ENCODE measurements at places on chromosomes 1 and 21. TPM values are rescaled to one million over a fixed set of nuclear protein-coding genes. Genes with fewer than 3 reads are reported as not detected.

DNA sequence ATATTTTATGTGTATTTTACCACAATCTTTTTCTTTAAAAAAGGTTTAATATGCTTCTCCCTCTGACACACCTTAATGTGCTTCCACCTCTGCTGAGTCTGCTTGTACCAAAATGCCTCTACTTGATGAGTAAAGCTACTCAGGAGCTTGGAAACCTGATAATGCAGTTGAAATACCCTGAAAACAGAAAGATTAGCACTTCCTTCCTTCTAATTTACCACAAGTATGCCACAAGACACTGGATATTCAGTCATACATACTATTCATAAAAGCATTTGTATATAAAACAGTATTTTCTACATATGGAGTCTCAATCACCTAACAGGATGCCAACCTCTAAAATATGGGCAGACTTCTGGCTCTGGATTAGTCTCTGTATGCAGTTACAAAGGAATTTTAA is 55.0 kb downstream of the SLC35D1 start:
- no peak overlapping the region for H3K4me3 ChIP-seq
- peaks cover 5% of the 10 kb centered on the region for H3K4me1 ChIP-seq
- DNase-seq, result no peak
- H3K36me3 ChIP-seq, result peaks cover 31% of the 10 kb centered on the region
- H3K27me3 ChIP-seq, result no peaks in the 10 kb centered on the region

GRCh38 chr21:33894736-33895288 is 20.8 kb downstream of the ATP5PO start:
- H3K36me3 ChIP-seq, result no peaks in the 10 kb centered on the region
- DNase-seq, result peak; percentile 75
- peak overlapping the region; percentile 37 for H3K4me3 ChIP-seq
- no peaks in the 10 kb centered on the region for H3K27me3 ChIP-seq

GRCh38 chr1:73778471-73778870 is 419.5 kb downstream of the LRRIQ3 start:
- no peaks in the 10 kb centered on the region for H3K4me1 ChIP-seq
- H3K27ac ChIP-seq, result no peak overlapping the region
- H3K36me3 ChIP-seq, result no peaks in the 10 kb centered on the region
- DNase-seq, result no peak
- H3K4me3 ChIP-seq, result no peak overlapping the region

DNA sequence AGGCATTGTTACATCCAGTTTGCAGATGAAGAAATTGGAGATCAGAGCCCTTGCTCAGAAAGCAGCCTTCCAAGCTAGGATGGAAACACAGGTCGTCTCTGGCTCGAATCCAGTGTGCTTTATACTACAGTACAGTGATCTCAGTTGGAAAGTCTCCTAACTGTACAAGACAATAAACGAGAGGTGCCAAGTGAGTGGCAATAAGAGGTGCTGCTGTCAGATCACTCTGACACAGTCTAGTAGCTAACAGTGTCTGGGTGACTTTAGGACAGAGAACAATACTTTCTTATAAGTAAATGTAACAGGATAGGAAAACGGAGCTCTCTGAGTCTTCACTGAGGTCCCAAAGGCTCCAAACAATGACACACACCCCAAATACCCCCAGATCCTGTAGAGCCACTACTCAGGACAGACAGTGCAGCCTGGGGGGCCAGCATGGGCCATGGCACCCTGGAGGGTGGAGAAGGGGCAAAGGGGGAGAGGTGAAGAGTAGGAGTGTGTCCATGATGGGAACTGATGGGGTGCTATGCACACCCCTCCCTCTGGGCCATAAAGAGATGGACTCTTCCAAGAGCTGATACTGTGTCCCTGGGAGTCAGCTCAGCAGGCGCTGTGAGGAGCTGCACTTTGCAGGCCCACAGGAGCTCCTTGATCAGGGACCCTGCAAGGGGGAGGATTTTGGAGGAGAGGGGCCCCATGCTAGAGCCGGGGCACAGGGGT is 3.3 kb downstream of the SH3BGR start:
- no peak overlapping the region for H3K27ac ChIP-seq
- H3K27me3 ChIP-seq, result no peaks in the 10 kb centered on the region
- no peak overlapping the region for H3K4me3 ChIP-seq

ANKRD13C gene
- 18.0 TPM for total RNA-seq

GRCh38 chr1:210866532-210866931 is 267.4 kb downstream of the KCNH1 start:
- no peaks in the 10 kb centered on the region for H3K36me3 ChIP-seq
- no peak for DNase-seq
- H3K4me1 ChIP-seq, result no peaks in the 10 kb centered on the region
- H3K4me3 ChIP-seq, result no peak overlapping the region

DISC1 gene
- total RNA-seq, result 13.6 TPM

RPTN gene
- not detected for total RNA-seq

DNA sequence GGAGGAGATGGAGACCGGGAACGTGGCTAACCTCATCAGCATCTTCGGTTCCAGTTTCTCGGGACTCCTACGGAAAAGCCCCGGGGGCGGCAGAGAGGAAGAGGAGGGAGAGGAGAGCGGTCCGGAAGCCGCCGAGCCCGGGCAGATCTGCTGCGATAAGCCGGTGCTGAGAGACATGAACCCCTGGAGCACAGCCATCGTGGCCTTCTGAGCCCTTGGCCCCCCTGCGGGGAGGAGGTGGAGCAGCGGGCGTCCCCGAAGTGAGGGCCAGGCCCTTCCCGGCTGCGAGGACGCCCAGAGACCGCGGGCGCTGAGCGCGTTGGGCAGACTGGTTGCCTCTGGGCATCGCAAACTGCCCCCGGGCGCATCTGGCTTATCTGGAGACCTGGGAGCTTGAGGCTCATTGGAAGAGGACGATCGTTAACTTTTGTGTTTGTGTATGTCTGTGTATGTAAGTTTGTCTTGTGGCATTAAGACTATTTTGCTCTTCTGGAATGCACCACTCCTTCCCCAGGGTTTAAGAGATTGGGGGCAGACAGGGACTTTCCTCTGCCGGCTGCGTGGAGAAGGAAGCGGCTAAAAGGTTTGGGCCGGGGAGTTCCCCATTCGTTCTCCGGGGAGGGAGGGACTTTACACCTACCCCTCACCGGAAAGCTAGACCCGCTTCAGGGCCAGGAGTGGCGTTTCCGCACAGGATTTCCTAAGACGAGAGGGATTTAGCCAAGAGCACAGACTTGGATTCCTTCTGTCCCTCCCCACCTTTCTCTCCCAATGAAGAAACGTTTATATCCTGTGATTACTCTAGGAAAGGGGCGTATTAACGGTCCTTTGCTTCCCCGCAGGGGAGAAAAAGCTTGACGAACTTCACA is 1.4 kb downstream of the IER5 start:
- no peaks in the 10 kb centered on the region for H3K27me3 ChIP-seq
- peaks cover 51% of the 10 kb centered on the region for H3K4me1 ChIP-seq
- DNase-seq, result peak; percentile 81
- peak overlapping the region; percentile 96 for H3K4me3 ChIP-seq

GRCh38 chr1:232334811-232335210 is 295.1 kb downstream of the SIPA1L2 start:
- no peaks in the 10 kb centered on the region for H3K4me1 ChIP-seq
- no peaks in the 10 kb centered on the region for H3K36me3 ChIP-seq
- no peak for DNase-seq
- no peak overlapping the region for H3K4me3 ChIP-seq
- no peak overlapping the region for H3K27ac ChIP-seq
- H3K27me3 ChIP-seq, result no peaks in the 10 kb centered on the region

All from lower lobe of right lung (tissue), 2 donors.